ENCODE measurements at places on chromosomes 4 and X.

GRCh38 chr4:159047478-159048165, 55.3 kb upstream of the RAPGEF2 start:
- DNase-seq = no peak

DNA sequence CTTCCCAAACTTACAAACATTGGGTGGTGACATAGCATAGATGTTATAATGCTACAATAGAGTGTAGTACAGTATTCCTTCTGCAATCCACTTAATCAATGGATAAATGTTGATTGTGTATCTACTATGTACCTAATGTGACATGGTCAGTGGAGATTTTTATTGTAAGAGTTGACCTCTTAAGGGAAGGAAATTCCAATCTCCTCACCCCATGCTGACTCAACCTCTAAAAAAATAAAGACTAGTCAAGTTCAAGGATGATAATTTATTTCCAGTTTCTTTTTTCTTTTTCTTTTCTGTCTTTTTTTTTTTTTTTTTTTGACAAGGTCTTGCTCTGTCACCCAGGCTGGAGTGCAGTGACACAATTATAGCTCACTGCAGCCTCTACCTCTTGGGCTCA, 206.5 kb upstream of the STS start:
- DNase-seq = no peak

DNA sequence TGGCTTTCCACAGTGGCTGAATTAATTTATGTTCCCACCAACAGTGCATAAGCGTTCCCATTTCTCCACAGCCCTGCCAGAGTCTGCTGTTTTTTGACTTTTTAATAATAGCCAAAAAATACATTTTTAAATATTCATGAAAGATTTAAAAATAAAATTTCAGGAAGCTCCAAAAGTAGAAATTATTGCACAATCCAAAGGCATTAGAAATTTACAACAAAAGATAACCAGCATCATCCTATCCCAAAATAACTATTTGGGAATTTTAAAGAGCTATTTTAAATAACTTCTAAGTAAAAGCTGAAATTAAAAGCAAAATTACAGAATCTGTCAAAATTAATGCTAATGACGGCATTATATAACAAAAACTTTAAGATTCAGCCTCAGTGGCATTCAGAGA, 131.5 kb downstream of the QDPR start:
- DNase-seq = no peak

DNA sequence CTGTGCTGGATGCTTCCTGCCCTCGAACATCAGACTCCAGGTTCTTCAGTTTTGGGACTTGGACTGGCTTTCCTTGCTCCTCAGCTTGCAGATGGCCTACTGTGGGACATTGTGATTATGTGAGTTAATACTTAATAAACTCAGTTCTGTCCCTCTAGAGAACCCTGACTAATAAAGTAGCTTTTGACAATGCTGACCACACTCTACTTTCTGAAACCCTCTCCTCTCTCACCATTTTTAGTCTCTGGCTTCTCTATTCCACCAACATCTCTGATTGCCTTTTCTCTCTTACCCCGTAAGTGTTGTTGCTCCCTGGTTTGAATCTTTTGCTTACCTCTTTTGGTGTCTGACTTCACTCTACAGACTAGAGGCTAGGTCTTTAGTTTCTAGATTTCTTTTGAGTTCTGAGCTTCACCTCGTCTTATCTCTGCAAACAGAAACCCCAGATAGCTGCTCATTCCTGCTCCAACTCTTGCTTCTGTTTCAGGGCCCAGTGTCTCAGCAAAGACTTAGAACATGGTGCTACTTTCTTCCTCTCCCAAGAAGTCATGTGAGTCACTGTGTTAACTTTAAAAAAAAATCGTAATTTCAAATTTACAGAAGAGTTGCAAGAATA, 11.4 kb downstream of the TMSB4X start:
- DNase-seq = no peak

- DNase-seq = no peak
Measured at GRCh38 chr4:7782783-7783182, 156.9 kb downstream of the AFAP1 start.

DNA sequence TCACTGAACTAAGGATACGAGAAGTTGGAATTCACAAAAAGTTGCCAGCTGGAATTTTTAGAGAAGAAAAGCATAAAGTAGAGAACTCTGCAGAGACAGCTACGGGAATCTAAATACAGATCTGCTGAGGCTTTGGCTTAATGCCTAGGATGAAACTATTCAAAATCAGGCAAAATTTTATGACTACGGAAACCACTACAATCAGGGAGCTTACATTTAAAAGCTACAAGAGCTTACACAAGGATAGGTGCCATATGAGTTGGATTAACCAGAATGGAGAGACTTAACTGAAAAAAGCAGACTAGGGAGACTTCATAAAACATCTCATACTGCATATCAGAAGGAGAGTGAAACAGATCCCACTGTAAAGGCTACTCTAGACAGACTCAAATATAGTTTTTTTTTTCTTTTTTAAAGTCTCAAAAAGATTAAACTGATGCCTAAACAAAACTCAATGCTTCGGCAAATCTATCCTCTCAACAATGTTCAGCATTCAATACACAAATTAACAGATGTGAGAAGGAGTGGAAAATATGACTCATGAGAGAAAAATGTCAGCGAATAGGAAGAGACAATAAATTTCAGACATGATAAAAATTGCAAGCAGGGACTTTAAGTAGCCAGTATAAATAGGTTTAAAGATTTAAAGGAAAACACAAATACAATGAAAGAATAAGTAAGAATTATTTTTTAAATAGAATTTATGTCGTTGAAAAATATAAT, 586.1 kb downstream of the FSTL5 start:
- DNase-seq = no peak
